ENCODE measurements at places on chromosomes 12 and 14.

GRCh38 chr14:61561657-61562276, 133.5 kb upstream of the HIF1A start:
- DNase-seq: peak; percentile 75

DNA sequence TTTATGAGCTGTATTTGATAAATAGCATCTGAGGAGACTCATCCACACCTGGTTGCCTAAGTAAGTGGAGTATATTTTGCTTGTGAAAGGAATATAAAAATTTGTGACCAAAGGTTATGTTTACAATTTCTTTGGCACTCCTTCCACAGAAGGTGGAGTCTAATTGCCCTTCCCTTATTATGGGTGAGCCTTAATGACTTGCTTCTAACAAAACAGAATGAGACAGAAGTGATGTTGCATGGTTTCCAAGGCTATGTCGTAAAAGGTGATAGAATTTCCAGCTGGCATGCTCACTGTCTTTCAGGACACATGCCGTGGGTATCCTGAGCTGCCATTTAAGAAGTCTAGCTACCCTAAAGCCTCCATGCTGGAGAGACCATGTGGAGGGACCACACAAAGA, 116.8 kb upstream of the ABCD2 start:
- DNase-seq: no peak

GRCh38 chr12:29240441-29240840, 91.4 kb downstream of the FAR2 start:
- DNase-seq: no peak

DNA sequence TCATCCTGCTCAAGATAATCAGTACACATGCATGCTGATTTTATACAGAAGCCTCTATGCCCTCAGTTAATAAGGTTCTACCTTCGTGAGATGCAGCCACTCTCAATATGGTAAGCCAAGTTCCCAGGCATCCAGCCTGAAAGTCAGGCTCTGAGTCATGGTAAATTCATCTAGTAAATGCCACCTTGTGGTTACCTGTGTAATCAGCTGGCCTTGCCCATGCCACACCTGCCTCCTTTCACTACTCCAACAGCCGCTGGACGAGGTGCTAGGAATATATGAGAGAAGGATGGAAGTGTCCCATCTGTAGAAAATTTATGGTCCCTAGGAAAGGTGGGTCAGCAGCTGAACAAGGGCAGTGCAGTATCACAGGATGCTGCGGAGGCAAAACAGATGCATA, 207.3 kb downstream of the SSPN start:
- no peak for DNase-seq

All from amniotic stem cell (primary cell).